B cell (primary cell): ENCODE measurements at places on chromosomes 6 and 20.

- DNase-seq = peak; percentile 8
Observed at GRCh38 chr6:72580281-72580940, 41.5 kb upstream of the KCNQ5 start.

DNA sequence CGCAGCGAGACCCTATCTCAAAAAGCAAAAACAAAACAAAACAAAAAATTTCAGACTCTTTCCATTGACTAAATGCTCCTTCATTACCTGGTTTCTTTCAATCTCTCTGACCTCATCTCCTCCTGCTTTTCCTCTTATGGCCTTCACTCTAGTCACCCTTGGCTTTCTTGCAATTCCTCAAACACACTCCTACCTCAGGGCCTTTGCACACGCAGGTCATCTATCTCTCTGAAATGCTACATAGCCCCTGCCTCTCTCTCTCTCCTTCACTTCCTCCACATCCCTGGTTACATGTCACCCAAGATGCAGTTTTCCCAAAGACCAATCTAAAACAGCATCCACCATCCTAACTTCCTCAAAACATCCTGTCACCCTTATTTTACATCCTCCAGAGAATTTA lies 96.8 kb downstream of the PREX1 start:
- DNase-seq = no peak

DNA sequence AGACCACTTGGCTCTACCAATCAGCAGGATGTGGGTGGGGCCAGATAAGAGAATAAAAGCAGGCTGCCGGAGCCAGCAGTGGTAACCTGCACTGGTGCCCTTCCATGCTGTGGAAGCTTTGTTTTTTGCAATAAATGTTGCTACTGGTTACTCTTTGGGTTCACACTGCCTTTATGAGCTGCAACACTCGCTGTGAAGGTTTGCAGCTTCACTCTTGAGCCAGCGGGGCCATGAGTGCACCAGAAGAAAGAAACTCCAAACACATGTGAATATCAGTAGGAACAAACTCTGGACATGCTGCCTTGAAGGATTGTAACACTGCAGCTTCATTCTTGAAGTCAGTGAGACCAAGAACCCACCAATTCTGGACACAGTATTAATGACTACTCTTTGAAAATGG lies 89.9 kb upstream of the MBOAT1 start:
- DNase-seq = no peak

DNA sequence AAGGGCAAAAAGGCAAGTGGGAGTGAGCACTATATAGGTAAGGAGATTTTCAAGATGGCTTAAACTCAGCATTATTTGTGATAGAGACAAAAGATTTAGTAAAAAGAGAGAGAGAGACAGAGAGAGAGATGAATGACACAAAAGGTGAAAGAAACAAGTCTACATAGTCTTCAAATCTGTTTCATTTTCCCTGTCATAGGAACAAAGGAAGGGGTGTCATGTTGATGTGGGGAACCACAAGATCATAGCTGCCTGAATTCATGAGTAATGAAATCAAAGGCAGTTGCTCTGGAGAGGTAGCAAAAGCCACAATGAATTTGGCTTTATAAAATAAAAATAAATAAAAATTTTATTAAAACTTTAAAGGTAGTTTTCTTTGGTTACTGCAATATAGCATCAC lies 67.2 kb upstream of the PHIP start:
- DNase-seq = no peak

DNA sequence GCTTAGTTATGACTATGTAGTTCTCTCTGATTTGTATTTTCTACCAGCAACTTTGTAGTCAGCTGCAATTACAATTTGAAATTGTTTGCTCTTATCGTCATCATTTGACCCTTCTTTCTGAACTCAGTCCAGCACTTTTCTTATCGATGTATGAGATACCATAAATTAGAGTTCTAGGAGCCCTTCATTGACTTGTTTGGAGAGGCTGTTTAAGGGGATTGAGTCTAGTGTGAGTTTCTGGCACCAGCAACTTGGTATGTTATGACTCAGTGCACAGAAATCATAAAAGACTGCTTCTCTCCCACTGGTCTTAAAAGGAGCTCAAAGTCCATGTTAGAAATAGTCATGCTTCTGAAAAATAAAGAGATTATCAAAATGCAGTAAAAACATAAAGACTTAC lies 190.3 kb downstream of the TENT5A start:
- no peak for DNase-seq

- no peak for DNase-seq
Observed at GRCh38 chr6:81480139-81480538, 272.3 kb downstream of the TENT5A start.

DNA sequence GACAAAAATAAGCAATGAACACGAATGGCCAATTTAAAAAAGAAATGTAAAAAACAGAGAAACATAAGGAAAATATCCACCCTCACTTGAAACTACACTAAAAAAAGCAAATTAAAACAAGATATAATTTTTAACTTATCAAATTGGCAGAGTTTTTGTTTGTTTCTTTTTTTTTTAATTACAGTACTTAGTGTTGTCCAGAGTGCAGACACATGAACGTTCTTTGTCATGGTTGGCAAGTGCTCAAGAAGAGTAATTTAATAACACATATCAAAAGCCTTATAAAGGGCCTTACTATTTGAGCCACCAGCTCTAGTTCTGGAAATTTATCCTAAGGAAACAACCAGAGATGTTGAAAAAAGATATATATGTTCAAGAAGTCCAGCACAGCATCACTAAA lies 142.3 kb downstream of the ATXN1 start:
- no peak for DNase-seq

GRCh38 chr6:40672087-40672486 lies 84.9 kb upstream of the LRFN2 start:
- no peak for DNase-seq

GRCh38 chr6:133583907-133584427 lies 304.9 kb upstream of the TCF21 start:
- DNase-seq = no peak

DNA sequence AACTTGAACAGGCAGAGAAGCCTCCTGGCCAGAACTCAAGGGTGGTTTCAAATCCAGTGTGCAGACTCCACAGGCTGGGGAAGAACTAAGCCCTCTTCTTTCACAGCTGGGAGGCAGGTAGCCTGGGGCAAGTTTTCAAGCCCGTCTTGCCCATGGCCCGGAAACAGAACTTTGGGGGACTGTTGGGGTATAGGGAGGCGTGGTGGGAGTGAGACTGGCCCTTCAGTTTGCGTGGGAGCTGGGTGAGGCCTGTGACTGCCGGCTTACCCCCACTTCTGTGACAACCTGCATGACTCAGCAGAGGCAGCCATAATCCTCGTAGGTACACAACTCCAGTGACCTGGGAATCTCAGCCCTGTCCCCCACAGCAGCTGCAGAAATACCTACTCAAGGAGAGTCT lies 1125.7 kb downstream of the HACE1 start:
- DNase-seq = no peak

GRCh38 chr6:75853806-75854205 lies 104.8 kb downstream of the MYO6 start:
- DNase-seq = no peak

DNA sequence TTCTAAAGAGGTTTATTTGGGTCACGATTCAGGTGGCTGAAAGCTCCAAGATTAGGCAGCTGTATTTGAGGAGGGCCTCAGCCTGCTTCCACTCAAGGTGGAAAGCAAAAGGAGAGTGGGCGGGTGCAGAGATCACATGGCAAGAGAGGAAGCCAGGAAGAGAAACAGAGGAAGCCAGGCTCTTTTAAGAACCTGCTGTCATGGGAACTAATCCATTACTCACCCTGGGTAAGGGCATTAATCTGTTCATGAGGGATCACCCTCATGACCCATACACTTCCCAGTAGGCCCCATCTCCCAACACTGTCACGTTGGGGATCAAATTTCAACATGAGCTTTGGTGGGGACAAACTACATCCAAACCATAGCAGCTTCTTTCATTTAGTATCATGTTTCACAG lies 53.9 kb downstream of the DHX35 start:
- DNase-seq = no peak

DNA sequence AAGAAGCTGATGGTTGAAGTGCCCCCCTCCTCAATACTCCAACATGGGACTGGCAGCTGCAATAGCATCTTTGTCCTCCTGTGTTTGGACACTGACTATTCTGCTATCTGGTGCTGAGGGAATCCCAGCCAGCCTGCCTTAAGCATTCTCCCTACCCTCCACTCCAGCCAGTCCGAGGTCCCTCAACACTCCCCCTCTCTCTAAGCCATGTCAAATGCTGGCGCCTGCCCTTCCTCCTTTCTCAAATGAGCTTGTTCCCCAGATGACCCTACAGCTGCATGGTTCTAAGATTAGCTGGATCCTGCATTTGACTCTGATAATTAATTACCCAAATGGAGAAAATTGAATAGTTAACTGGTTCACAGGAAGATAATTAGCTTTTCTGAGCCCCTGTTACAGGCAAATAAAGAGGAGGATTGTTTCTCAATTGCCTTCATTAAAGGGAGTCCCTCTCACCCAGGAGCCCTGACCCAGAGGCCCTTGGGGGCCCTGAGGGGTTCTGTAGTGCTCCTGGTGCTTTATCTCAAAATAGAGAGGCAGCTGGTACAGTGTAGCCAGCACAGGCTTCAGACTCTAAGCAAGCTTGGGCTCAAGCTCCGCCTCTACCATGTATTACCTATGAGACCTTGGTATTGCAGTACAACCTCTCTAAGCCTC lies 37.9 kb upstream of the CHD6 start:
- no peak for DNase-seq

GRCh38 chr20:49636447-49636846 lies 68.5 kb upstream of the PTGIS start:
- no peak for DNase-seq

GRCh38 chr6:14406614-14407331 lies 289.2 kb downstream of the CD83 start:
- DNase-seq = no peak
